ENCODE measurements at places on chromosomes 7 and 10. TPM values are rescaled to one million over a fixed set of nuclear protein-coding genes. Genes with fewer than 3 reads are reported as not detected.

Gene MBL2
- polyA plus RNA-seq: not detected

- H3K27me3 ChIP-seq: no peaks in the 10 kb centered on the region
- no peak overlapping the region for H3K27ac ChIP-seq
- no peak for DNase-seq
- H3K4me3 ChIP-seq: no peak overlapping the region
Measured at GRCh38 chr10:132648072-132648850, 110.7 kb downstream of the INPP5A start.

GRCh38 chr7:100443096-100443840 lies 7.0 kb upstream of the PPP1R35 start:
- DNase-seq: no peak
- peak overlapping the region; percentile 91 for H3K27ac ChIP-seq
- peaks cover 58% of the 10 kb centered on the region for H3K4me1 ChIP-seq
- no peaks in the 10 kb centered on the region for H3K36me3 ChIP-seq

DNA sequence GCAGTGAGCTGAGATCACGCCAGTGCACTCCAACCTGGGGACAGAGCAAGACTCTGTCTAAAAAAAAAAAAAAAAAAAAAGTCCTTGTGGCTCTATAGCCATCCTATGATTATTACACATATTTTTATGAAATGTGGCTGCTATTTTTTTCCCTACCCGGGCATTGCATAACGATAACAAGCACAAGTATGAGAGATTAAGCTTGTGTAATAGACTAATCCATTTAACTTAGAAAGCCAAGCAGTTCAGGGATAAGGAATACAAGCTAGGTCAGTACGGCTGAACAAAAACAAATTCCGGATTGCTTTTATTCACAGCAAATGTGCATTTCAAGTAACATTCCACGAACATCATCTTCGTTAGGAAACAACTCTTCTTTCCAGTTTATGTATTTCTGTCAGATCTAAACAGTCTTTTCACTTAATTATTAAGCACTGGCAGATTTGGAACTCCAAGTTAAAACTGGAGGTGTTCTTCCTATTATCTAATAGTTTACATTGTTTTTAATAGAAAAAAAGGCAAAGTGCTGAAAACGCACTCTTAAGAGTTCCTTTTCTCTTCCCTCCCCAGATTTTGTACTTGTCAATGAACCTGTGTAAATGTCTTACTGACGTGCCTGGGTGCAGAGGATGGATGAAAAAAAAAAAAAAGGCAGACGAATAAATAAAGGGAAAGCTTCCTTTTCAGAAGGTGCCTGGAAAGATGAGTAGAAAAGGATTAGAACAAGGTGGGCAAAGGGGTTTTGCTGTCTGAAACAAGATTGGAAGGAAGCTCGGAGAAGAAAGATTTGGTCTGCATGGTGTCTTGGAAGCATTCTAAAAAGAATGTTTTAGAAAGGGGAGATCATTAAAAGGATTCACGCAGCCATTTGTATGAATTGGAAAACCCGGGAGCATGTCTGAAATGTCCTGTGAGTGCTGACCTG lies 81.1 kb downstream of the PRTFDC1 start:
- H3K27ac ChIP-seq: no peak overlapping the region
- no peaks in the 10 kb centered on the region for H3K36me3 ChIP-seq
- DNase-seq: no peak
- H3K4me3 ChIP-seq: no peak overlapping the region

DNA sequence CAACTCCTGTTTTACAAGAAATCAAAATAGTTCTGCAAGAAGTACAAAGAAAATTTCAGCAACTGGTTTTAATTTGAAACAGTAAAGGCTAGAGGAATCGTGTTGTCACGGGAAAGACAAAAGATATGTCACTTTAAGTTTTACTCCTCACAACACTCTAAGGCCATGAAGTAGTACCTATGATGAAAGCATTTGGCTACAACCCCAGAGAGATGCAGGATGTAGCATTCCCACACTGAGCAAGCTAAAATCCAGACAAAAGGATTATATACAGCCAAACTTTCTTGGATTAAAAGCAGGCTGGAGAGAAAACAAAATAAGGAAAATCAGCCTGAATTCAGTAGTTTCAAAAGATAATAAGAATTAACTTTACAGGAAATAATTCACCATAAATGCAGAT lies 245.5 kb upstream of the STEAP1 start:
- DNase-seq: no peak
- no peaks in the 10 kb centered on the region for H3K36me3 ChIP-seq
- no peaks in the 10 kb centered on the region for H3K27me3 ChIP-seq
- no peaks in the 10 kb centered on the region for H3K4me1 ChIP-seq

- peaks cover 4% of the 10 kb centered on the region for H3K4me1 ChIP-seq
- no peaks in the 10 kb centered on the region for H3K27me3 ChIP-seq
- DNase-seq: no peak
- no peaks in the 10 kb centered on the region for H3K36me3 ChIP-seq
Measured at GRCh38 chr10:11697718-11698527, 44.3 kb upstream of the ECHDC3 start.

DNA sequence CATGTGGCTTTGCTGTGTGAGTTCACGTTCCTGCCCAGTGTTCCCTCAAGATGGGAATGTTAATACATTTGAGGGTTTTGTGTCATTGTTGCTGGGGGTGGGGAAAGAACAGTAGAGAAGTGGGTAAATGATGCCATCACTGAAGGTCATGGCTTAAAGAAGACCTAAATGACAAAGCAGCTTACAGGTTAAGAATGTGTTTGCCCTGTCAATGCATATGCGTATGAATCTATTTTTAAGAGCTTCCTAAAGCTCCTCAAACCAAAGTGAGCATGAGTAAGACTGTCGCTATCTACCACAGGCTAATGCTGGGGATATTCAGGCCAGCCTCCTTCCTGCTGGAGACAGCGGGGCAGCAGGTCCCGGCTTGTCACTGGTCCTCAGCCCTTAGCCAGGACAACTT lies 162.9 kb downstream of the CREB5 start:
- no peak overlapping the region for H3K4me3 ChIP-seq
- H3K27ac ChIP-seq: no peak overlapping the region
- H3K27me3 ChIP-seq: peaks cover 7% of the 10 kb centered on the region
- H3K4me1 ChIP-seq: no peaks in the 10 kb centered on the region

DNA sequence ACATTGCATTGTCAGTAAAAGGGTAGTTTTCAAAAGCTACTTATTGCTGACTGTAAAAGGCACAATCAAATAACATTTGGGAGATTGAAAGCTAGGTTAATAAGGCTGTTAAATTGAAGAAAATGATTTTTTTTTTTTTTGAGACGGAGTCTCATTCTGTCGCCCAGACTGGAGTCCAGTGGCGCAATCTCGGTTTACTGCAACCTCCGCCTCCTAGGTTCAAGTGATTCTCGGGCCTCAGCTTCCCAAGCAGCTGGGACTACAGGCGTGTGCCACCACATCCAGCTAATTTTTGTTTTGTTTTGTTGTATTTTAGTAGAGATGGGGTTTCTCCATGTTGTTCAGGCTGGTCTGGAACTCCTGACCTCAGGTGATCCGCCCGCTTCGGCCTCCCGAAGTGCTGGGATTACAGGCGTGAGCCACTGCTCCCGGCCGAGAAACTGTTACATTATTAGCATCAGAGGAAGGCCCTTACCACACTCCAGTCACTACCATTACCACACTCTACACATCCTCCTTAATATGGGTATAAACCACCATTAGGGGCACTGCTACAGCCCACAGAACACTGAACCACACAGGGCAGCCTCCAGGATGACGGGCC lies 1.0 kb downstream of the CYP51A1 start:
- peak overlapping the region; percentile 95 for H3K4me3 ChIP-seq
- DNase-seq: no peak
- H3K36me3 ChIP-seq: peaks cover 40% of the 10 kb centered on the region
- H3K27me3 ChIP-seq: no peaks in the 10 kb centered on the region
- peaks cover 20% of the 10 kb centered on the region for H3K4me1 ChIP-seq
- peak overlapping the region; percentile 99 for H3K27ac ChIP-seq

Gene MLXIPL
- 18.4 TPM for polyA plus RNA-seq

GRCh38 chr10:95716466-95716865 lies 22.7 kb upstream of the TCTN3 start:
- H3K36me3 ChIP-seq: no peaks in the 10 kb centered on the region
- H3K4me1 ChIP-seq: no peaks in the 10 kb centered on the region
- no peak overlapping the region for H3K27ac ChIP-seq
- H3K27me3 ChIP-seq: no peaks in the 10 kb centered on the region

GRCh38 chr7:132113536-132114371 lies 462.5 kb downstream of the PLXNA4 start:
- H3K27me3 ChIP-seq: peaks cover 35% of the 10 kb centered on the region
- H3K4me1 ChIP-seq: no peaks in the 10 kb centered on the region
- no peak overlapping the region for H3K4me3 ChIP-seq

DNA sequence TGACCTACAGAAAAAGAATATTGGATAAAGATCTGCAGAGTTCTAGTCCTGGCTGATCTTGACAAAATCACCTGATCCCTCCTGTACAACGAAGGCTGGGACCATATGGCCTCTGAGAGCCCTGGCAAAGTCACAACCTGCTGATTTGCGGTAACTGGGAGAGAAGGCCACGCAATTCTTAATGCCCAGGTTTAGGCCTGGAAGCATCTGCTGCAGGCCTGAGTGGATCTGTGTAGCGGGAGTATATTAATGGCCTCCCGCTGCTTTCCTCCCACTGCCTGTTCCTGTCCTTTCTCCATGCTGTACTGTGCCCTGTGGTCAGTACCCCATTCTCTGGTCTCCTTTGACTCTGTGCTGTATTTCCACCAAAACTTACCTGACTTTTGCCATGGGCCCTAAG lies 24.2 kb downstream of the AKR1B1 start:
- peaks cover 4% of the 10 kb centered on the region for H3K4me1 ChIP-seq
- no peak for DNase-seq
- no peaks in the 10 kb centered on the region for H3K36me3 ChIP-seq
- H3K4me3 ChIP-seq: no peak overlapping the region
- H3K27ac ChIP-seq: no peak overlapping the region

Gene TRIM50
- polyA plus RNA-seq: not detected

Gene SLC18A3
- polyA plus RNA-seq: not detected

DNA sequence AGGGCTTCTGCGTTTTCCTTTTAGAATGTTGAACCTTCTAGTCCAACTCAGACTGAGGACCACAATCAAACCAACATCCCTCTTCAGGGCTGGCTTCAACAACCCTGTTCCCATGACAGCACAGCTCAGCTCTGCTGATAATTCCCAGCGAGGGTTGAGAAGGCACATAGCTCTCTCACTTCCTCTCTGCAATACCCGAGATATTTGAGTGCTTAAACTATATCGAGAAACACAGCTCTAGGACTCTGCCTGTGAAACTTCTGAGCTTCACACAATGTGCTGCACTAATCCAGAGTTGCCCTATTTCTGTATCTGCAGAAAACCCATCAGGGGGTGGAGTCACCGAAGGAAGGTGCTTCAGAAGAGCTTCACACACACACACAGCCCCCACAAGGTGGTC lies 1.6 kb upstream of the ADARB2 start:
- no peak for DNase-seq
- no peak overlapping the region for H3K4me3 ChIP-seq
- H3K27me3 ChIP-seq: peaks cover 29% of the 10 kb centered on the region
- peaks cover 6% of the 10 kb centered on the region for H3K4me1 ChIP-seq

DNA sequence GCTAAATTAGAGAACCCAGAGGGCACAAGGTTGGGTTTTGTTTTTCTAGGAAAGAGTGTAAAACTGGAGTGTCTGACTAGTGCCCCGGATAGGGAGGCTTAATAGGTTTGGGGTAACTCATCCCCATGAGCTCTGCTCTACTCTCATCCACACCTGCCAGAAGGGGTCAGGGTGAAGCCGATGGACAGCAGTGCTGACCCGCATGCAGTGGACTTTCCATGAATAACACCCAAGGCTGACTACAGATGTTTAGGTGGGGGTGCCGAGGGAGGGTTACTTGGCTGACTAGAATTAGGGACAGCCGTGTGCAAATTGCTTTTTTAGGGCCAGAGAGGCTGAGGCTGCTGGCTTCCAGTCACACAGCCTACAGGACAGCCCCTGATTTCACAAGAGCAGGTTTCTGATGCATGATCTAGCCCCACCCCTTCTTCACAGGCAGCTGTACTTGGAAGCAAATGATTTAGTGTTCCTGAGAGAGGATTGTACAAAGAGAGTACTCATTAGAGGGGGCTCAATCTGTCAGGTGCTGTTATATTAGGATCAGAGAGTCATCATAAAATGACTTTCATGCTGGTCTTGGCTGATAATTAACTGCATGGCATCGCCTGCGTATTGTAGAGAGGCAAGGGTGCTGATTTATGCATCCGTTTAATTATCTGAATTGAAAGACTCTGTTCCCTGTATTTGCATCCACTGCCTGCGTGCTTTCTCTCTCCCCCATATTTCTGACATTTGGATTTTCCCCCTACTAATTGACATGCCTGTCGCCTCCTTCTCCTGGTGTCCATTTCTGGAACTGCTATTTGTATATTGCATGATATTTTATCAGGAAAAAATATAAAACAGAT lies 9.5 kb downstream of the INHBA start:
- no peaks in the 10 kb centered on the region for H3K4me1 ChIP-seq
- H3K27me3 ChIP-seq: no peaks in the 10 kb centered on the region
- no peak overlapping the region for H3K4me3 ChIP-seq
- no peak for DNase-seq

Gene KLLN
- polyA plus RNA-seq: 0.08 TPM

DNA sequence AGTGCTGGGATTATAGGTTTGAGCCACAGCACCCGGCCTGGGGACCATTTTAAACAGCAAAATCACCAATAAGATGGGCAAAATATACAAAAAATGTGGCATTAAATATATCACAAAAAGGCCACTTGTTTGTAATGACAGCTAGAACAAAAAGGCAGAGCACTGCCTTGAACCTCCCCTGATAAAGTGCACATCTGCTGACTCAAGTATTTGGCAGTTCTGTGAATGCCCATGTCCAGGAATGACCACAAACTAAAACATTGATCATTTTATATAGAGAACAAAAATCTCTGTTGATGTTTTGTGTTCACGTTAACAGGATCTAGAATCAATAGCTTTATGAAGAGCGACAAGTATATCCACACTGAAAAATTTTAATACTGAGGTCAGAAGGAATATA lies 21.5 kb downstream of the HERC4 start:
- H3K27ac ChIP-seq: no peak overlapping the region
- DNase-seq: no peak
- H3K36me3 ChIP-seq: peaks cover 5% of the 10 kb centered on the region

DNA sequence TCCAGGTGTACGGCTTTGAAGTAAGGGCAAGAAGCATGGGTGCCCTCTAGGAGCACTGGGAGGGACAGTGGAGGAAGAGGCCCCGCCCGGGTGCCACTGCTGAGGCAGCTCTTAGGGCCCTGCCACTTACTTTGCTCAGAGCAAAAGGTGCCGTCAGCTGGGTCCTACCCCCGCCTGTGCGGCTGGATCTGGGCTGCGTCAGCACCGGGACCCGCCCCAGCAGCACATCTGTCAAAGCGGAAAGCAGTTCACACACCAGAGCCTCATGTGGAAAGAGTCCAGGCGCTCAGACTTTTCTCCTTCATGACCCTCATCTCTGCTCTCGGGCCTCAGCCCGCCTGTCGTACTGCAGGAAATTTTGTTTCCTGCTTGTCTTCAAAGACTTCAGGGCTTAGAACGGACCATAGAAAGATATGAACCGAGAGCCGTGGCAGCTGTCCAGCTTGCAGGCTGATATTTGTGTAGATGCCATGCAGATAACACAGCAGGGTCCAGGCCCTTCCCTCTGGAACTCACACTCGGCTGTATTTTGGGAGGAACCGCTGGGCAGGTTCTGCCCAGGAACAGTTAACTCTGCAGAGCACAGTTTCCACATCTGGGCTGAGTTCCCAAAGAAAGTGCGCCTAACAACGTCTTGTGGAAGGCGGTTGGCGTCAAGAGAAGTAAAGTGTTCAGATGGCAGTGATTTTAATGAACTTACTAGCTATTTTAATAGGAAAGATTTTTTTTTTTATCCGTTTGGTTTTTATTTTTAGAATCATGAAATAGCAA lies 44.3 kb upstream of the PRKAR1B start:
- H3K27me3 ChIP-seq: no peaks in the 10 kb centered on the region
- no peaks in the 10 kb centered on the region for H3K4me1 ChIP-seq
- H3K36me3 ChIP-seq: peaks cover 79% of the 10 kb centered on the region
- H3K4me3 ChIP-seq: no peak overlapping the region
- DNase-seq: no peak

Gene GNAT3
- polyA plus RNA-seq: not detected

Gene AKR1E2
- 10.9 TPM for polyA plus RNA-seq

Gene LFNG
- 0.25 TPM for polyA plus RNA-seq

All from K562 (cell line).